HTR-8/SVneo (cell line): ENCODE measurements at places on chromosomes 7 and 10.
A peak's percentile ranks its signal among the peaks of the same experiment; 100 is the strongest.

DNA sequence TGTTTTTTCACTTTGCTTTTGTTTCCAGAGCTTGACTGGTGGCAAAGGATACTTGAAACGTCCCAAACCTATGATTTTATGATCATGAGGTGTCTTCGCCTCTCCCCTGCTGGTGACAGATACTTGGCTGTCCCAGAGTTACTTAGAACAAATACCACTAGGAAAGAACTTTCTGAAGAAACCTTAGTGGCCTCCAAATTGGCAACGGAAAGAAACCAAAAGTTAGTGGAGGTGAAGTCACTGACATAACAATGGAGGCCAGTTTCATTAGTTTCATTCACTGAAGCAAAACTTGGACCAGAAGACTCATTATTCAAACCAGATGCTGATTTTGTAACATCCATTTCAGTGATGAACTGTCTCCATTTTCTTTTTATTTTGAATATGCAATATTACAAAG lies 68.6 kb downstream of the JAZF1 start:
- DNase-seq, result no peak

DNA sequence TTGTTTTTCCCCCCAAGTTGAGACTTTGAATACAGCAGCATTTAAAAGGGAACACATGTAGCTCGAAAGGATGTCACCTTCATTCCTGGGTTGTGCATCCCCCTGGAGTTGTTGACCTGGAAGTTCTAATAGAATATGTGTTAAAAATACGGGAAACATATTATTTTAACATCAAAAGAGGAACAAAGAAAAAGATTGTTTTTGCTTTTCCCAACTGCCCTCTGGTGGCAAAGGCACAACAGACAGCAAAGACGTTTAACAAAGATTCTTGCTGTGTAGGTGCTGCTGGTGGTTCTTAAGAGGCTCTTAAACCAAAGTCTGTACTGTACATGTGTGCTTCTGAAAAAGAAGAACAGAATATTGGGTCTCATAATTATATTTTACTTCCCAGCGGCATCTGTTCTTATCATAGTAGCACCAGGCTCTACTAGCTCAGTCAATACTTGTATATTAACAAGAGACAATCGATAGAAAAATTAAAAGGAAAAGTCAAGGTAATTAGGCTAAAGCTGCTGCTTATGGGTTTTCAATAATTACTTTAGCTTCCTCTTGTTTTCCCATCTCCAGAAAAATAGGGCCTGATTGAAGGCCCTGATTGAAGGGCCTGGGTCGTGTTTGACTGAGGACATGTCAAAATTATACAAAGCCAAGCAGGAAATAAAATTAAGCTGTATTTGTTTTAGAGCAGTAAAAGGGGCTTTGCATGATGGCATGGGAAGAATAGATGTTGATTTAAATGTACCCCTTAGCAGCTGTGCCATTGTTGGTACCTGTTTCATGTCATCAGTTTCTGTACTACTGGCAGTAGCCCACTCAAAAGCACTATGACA lies 384.2 kb upstream of the LRGUK start:
- peak; percentile 2 for DNase-seq

DNA sequence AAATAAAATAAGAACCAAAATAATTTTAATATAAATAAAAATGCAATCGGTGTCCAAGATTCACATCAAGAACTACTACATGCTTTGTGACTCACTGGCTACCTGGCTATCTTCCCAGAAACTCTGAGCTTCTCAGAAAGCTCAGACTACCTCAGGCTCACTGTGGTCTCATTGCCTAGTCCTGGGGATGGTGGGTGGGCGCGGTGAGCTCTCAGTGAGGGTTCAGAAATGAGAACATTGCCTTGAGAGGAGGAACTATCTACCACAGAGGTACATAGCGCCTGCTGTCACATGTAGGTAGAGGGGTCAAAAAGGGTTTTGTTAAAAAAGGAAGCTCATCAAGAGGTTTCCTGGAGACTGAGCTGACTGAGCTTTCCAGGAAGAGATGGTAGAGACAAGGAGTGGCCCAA lies 108.0 kb downstream of the WDFY4 start:
- no peak for DNase-seq

GRCh38 chr10:69786791-69787190 lies 14.9 kb upstream of the COL13A1 start:
- no peak for DNase-seq

- DNase-seq, result no peak
Measured at GRCh38 chr10:132061465-132061864, 4.3 kb upstream of the JAKMIP3 start.

DNA sequence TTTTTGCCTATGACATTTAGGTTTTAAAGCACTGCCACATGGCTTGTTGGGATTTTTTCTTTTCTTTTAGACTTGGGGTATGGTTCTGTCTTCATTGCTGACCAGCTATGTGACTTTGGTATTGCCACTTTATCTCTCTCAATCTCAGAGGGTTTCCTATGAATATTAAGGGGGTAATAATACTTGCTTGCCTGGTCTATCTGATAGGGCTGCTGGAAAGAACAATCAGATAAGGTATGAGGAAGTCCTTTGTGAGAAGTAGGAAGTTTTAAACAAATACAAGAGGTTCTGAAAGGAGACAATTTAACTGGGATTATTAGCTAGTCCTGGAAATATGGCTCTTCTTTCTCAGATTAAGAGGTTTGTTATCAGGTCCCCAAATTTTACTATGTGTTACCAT lies 80.8 kb downstream of the ZNF92 start:
- DNase-seq, result no peak

GRCh38 chr10:120996456-120997034 lies 145.4 kb downstream of the WDR11 start:
- DNase-seq, result no peak

DNA sequence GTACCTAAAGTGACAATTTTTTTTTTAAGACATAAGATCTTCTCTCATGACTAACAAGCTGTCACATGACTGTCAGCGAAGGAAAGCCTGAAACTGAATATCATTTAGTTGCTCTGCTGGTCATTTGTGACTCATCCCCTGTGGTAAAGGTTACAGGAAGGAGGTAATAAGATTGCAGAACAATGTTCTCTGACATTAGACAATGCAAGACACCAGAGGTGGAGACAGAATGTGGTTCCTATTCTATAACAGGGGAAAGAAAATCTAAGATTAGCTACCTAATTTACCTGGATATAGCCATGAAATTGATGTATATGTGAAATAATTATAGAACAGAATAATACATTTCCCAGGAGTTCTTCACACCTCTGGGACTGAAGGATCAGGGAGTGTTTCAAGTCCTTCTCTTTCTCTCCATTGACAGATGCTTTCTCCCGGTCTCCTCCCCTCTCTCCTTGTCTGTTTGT lies 47.7 kb downstream of the LRGUK start:
- DNase-seq, result peak; percentile 24

DNA sequence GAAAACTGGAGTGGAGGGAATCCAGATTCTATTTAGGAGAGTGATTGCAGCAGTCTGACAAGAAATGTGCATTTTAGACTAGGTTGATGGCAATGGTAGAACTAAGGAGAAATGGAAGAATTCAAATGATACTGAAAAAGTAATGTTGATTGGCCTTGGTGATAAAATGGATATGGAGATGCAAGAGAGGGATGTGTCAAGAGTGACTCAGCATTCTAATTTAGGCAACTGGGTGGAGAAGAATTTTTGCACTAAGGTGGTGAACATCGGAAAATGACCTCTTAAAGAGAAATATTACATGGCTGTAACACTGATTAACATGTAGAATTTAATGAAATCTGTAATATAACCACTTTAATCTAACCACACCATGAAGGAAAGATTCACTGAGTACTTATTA lies 806.5 kb downstream of the PHTF2 start:
- no peak for DNase-seq

DNA sequence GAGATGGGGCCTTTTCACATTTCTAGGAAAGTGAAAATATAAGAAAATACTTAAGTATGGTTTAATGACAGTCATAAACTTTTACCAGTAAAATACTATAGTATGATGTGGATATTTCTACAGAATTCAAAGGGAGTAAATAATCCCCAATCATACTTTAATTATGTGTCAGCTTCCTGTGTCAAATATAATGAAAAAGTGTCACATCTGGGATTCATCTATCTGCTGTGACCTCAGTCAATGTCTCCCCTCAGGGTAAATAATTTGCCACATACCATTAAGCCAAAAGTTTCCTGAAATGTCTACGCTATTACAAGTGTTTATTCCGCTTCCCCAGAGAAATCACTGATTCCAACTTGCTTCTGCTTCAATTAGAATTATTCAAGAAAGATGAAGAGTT lies 110.5 kb downstream of the ITGA8 start:
- peak; percentile 18 for DNase-seq

DNA sequence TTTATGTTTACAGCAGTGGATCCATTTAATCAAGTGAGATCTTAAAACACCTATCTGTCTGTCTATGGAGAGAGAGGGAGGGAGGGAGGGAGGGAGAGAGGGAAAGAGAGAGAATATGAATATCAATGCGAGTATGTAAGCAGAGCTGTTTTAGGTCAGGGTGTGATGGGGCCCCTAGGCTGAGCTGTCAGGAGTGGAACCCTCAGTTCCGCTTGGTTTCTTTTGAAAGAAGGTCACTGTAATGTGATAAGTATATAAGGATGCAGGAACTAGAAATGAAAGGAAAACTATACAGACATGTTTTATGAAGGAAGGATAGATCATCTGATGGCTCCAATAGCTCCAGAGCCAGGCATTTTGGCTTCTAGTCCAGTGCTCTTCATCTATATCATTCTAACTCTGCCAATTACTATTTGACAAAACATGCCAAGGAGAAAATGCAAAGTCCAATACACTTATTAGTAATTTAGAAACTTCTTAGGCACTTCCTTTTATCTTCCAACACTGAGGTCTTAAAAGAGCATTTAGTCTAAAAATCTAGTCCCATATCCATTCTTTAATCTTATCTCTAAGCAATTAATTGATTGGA lies 70.3 kb downstream of the NRCAM start:
- no peak for DNase-seq

- DNase-seq, result no peak
Measured at GRCh38 chr10:85635650-85636049, 730.9 kb downstream of the GRID1 start.

GRCh38 chr7:24075426-24075810 lies 208.6 kb upstream of the NPY start:
- DNase-seq, result peak; percentile 45

GRCh38 chr10:5503477-5503835 lies 4.1 kb upstream of the CALML5 start:
- DNase-seq, result no peak

DNA sequence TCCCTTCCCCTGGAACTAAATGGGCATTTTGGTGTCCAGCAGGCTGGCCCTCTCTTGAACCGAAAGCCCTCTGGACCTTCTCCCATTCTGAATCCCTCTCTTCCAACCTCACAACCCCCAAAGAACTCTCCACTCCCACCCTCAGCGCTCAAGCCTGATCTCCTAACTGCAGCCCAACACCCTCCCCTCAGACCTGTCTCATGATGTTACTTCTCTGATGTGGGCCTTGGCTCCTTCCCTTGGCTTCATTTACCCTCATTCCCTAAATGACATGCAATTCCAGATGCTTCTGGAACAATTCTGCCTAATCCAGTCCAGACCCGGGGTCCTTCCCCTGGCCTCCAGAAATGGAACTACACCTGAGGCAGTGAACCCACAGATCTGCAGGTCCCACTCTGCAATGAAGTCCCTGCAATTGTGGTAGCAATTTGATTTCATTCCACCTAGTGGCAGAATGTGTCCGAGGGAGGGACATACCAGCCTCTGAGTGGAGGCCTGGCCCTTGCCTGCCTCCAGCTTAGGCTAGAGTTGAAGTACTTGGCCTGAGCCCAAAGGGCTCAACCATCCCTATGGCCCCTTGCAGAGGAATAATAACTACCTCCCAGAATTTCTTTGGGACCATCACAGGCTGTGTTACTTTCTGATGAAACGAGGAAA lies 4.1 kb upstream of the CEP41 start:
- no peak for DNase-seq

DNA sequence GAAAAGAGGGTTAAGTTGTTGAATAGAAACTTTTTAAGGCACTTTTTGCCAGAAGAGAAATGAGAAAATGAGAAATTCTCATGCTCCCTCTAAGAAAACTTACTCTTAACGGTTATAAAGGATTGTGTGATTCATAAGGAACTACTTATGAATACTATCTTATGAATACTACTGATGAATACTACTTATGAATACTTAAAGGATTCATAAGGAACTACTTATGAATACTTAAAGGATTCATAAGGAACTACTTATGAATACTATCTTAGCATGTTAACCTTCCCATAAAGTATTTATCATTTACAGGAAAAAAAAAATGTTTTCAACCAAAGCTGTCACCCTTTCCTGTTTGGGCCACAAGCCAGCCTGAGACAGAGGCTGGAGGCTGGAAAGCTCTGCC lies 53.1 kb upstream of the UCN3 start:
- no peak for DNase-seq

GRCh38 chr7:20896996-20897395 lies 110.3 kb upstream of the SP8 start:
- no peak for DNase-seq

- DNase-seq, result no peak
Measured at GRCh38 chr10:53598914-53599313, 826.3 kb upstream of the MBL2 start.

- DNase-seq, result no peak
Measured at GRCh38 chr10:77267703-77268675, 369.6 kb downstream of the KCNMA1 start.

DNA sequence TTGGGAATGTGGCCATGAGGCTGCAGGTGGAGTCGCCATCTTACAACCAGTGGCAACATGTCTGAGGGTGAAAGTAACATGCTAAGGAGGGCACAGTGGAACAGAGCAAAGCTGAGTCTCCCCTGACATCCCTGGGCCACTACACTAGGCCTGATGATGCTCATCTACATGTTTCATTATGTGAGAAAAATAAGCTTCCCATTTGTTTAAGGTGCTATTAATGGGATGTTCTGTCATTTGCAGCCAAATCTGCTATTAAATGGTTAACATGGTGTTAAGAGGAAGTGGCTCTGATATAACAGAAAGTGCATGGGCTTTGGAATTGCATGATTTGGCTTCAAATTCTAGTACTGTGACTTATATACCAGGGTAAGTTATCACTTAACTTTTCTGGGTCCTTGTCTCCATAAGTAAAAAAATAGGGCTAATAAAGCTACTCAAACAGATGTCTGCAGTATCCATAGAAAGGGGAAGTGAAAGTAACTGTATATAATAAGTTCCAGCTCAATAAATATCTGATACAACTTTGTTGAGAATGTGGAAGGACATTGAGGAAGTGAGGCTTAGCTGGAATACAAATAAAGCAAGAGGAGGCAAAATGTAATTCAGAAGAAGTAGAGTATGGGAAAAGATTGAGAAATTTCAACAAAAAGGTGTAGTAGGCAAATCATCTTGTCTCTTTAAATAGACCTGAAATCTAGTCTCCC lies 158.9 kb downstream of the RTKN2 start:
- no peak for DNase-seq

GRCh38 chr7:114835303-114835702 lies 86.6 kb upstream of the MDFIC start:
- no peak for DNase-seq
